SK-N-MC (cell line): ENCODE measurements at places on chromosomes 3 and 15.

- DNase-seq: no peak
Measured at GRCh38 chr3:44080474-44081072, 161.1 kb upstream of the TOPAZ1 start.

DNA sequence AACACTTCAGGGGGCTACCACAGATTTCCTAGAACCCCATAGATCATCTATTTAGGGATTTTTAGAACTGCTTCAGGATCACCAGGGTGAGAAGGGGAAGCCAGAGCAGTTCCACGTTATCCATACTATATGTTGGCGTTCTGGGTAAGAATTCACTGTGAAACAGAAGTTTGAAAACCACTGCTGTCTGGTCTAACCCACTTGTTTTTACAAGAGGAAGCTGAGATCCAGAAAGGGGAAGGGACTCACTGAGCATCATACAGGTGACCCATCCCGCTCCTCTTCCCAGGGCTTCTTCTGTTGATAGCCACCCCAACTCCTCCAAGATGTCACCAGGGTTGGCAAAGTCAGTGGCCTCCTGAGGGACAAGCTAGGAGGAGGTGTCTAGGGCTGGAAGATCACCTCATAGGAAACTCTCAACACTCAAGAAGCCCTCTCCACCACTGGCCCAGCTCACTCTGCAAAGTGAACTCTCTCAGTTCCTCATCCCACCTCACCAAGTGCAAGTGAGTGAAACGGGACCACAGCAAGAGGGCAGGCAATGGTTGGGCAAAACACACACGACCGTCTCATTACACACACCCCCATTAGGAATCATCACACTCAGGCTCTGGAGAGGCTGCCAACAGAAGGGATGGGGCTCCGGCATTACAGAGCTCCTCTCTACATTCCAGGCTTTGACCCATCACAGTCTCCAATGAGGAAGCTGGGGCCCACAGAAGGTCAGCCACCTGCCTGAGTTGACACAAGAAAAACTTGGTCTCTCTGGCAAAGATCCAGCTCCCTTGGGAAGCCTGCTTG lies 1.8 kb downstream of the DAPK2 start:
- DNase-seq: no peak

- DNase-seq: peak; percentile 14
Measured at GRCh38 chr3:187112934-187113793, 26.1 kb downstream of the RPL39L start.

DNA sequence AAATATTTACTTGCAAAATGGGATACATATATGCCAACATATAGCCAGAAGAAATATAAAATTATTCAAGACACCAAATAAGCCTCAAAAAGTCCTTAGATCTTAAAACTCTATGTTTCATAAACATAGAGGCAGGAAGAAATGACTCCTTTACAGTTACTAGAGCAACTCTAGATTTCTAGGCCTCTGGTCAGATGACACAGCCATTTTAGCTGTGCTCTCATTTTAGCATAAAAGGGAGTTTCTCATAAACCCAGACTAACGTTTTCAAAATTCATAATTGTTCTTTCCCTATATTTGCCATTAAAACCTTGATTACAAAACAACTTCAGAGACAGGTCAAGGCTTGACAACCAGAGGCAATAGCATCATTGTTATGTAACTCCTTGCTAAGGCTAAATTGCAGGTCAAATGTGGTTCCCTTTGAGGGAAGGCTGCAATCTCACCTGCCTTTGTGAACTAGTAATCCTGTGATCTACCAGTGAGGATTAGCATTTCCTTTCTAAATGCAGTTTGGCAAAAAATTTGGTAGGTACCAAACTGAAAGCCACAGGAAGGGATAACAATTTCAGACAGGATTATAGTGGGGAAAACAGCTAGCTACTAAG lies 8.2 kb downstream of the THOC7 start:
- no peak for DNase-seq

DNA sequence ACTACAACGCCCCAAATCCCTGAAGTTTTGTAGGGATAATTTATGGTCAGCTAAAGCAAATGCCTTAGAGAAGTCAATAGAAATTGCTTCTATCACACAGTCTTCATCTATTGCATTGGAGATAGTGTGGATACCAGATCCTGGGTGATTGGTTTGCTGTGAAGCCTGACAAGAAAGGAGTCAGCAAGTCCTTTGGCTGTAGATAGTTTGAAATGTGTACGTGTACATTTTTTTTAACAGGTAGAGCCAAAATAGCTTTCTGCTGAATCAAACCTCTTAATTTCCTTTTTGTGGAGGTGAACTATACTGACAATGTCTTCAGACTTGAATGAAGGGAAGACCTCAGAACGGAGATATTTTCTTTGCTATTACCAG lies 312.3 kb downstream of the ZBBX start:
- peak; percentile 8 for DNase-seq

DNA sequence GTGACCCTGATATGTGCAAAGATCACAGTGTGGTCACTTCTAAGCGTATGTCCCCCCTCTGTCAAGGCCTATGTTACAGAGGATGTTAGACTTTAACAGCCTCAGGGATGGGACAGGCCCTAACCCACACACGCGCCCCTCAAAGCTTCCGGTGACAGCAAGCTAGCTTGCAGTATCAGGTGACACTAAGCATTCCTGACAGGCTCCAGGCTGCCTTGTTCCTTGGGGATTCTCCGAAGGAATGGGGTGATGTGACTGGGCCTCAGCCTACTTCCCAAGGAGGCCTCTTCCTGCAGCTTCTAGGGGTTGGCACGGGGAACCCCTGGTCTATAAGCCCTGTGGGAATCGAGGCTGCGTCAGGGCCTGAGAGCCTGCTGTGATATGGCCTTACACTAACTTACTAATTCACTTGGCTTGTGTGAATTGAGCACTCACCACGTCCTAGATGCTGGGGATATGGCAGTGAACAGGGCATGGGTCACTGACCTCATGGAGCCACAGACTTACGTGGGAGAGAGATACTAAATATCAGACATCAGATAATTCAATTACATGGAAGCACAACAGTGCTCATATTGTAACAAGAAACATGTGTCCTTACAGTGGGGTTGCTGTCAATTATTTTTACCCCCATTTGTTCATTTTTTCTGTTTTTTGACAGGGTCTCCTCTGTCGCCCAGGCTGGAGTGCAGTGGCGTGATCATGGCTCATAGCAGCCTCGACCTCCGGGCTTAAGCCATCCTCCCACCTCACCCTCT lies 11.4 kb upstream of the SPTBN5 start:
- DNase-seq: no peak

GRCh38 chr3:106848099-106848498 lies 529.1 kb upstream of the CCDC54 start:
- DNase-seq: no peak

- DNase-seq: no peak
Measured at GRCh38 chr15:52805351-52806283, 15.5 kb upstream of the ONECUT1 start.

GRCh38 chr15:78242128-78242527 lies 7.8 kb upstream of the ACSBG1 start:
- DNase-seq: no peak

GRCh38 chr15:27768732-27769475 lies 330.2 kb downstream of the OCA2 start:
- DNase-seq: peak; percentile 5
